Left lung (tissue), 14 donors: ENCODE measurements at places on chromosomes 7 and 10. TPM values are rescaled to one million over a fixed set of nuclear protein-coding genes. Genes with fewer than 3 reads are reported as not detected.

DNA sequence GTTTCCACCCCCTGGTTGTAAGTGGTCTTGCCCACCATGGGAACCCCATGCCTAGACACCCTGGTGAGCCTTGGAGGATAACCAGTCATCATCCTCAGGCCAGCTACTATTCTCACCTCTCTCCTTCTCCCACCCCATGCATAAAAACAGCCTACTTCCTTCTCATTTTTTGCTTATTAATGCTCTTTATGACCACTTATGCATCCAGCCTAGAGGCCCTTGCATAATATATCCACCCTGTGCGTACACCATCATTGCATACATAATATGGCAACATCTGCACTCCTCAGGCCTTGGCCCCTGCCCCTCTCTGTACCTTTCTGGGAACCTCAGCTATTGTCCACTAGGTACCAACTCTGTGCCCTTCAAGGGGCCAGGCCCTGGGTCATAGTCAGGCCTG is 91.0 kb downstream of the CDH23 start:
- no peak overlapping the region for H3K4me3 ChIP-seq
- DNase-seq = no peak
- H3K27me3 ChIP-seq = no peaks in the 10 kb centered on the region
- H3K27ac ChIP-seq = no peak overlapping the region
- no peaks in the 10 kb centered on the region for H3K36me3 ChIP-seq

GRCh38 chr10:58424176-58424575 is 39.0 kb downstream of the TFAM start:
- H3K36me3 ChIP-seq = no peaks in the 10 kb centered on the region
- no peak overlapping the region for H3K27ac ChIP-seq
- no peaks in the 10 kb centered on the region for H3K4me1 ChIP-seq
- no peak overlapping the region for H3K4me3 ChIP-seq
- no peaks in the 10 kb centered on the region for H3K27me3 ChIP-seq

GRCh38 chr10:59854571-59854970 is 51.8 kb downstream of the CCDC6 start:
- H3K27ac ChIP-seq = no peak overlapping the region
- H3K27me3 ChIP-seq = no peaks in the 10 kb centered on the region
- H3K4me1 ChIP-seq = peaks cover 11% of the 10 kb centered on the region
- H3K4me3 ChIP-seq = no peak overlapping the region

GRCh38 chr7:77653572-77653971 is 42.7 kb upstream of the RSBN1L start:
- H3K4me1 ChIP-seq = no peaks in the 10 kb centered on the region
- H3K36me3 ChIP-seq = no peaks in the 10 kb centered on the region
- H3K4me3 ChIP-seq = no peak overlapping the region
- no peaks in the 10 kb centered on the region for H3K27me3 ChIP-seq
- no peak for DNase-seq

DNA sequence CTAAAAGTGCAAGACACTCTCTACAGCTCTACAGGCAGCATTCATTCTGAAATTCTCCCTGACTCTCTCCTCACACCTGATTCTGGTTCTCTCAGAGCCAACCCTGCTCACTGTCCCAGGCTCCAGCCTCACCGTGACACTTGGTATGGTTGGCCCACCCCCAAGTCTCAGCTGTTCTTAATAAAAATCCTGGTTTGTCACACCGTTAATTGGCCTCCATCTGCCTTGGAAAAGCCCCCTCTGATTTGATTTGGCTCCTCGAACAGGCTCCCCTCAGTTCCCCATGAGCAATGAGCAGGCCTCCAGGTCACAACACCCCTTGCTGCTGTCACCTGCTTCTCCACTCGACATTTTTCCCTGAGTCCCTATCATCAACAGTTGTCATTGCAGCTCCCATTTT is 507.3 kb upstream of the AUTS2 start:
- H3K27me3 ChIP-seq = no peaks in the 10 kb centered on the region
- DNase-seq = no peak
- H3K4me3 ChIP-seq = no peak overlapping the region

GRCh38 chr7:157710396-157710795 is 373.6 kb downstream of the DNAJB6 start:
- H3K4me1 ChIP-seq = no peaks in the 10 kb centered on the region
- no peaks in the 10 kb centered on the region for H3K36me3 ChIP-seq
- no peak overlapping the region for H3K4me3 ChIP-seq
- peak; percentile 22 for DNase-seq
- no peaks in the 10 kb centered on the region for H3K27me3 ChIP-seq

- DNase-seq = no peak
- no peak overlapping the region for H3K27ac ChIP-seq
- H3K27me3 ChIP-seq = no peaks in the 10 kb centered on the region
- no peak overlapping the region for H3K4me3 ChIP-seq
These were observed 28.7 kb downstream of the ICA1 start for GRCh38 chr7:8232999-8233847.

DNA sequence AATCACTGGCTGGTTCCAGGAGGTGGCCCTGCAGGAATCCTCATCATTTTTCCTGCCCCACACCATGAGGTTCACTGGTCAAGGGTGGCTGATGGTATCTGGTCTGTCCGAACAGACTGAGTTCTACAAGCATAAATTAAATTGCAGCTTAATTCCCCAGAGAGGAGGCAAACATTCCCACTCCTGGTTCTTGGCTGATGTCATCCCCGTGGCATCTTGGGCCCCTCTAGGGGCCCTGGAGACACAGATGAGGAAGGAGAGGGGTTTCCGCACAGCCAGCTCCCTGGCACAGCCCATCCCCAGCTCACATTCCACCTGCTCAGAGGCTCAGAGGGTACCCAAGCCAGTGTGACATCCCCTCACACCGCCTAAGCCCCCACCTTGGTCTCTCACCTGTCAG is 5.3 kb upstream of the KLRG2 start:
- H3K4me3 ChIP-seq = no peak overlapping the region
- no peaks in the 10 kb centered on the region for H3K36me3 ChIP-seq

DNA sequence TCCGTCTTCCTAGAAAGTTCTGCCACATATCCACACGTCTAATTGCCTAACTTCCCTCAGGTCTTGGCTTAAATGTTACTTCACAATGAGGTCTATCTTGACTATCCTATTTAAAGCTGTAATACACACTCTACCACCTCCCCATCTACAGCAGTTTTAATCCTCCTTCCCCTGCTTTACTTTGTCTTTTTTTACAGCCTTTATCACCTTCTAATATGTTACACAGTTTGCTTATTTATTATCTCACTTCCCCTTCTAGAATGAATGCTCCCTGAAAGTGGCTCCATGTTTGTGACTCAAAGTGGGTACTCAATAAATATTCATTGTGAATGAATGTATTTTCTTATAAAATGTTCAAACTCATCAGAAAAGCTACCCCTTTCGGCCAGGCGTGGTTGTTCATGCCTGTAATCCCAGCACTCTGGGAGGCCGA is 13.6 kb upstream of the MICU1 start:
- no peaks in the 10 kb centered on the region for H3K4me1 ChIP-seq
- no peaks in the 10 kb centered on the region for H3K27me3 ChIP-seq
- no peaks in the 10 kb centered on the region for H3K36me3 ChIP-seq
- no peak for DNase-seq

GRCh38 chr10:569961-570627 is 119.4 kb downstream of the DIP2C start:
- no peak for DNase-seq
- no peaks in the 10 kb centered on the region for H3K27me3 ChIP-seq
- no peak overlapping the region for H3K4me3 ChIP-seq

- H3K4me1 ChIP-seq = no peaks in the 10 kb centered on the region
- H3K27me3 ChIP-seq = no peaks in the 10 kb centered on the region
- H3K4me3 ChIP-seq = no peak overlapping the region
- peaks cover 3% of the 10 kb centered on the region for H3K36me3 ChIP-seq
- H3K27ac ChIP-seq = no peak overlapping the region
These were observed 312.4 kb upstream of the CDC14C start for GRCh38 chr7:48611993-48612392.

DNA sequence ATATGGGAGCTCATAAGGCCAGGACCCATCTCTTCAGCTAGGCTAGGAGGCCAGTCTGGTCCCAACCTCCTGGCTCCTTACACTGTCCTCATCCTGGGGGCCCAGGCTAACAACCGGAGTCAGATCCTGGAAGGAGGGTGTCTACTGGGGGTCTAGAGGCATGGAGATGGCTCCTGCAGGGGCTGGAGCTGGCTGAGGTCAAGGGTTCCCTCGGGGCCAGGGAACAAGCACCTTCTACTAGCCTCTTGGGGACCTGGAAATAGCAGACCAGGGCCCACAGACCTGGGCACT is 37.2 kb downstream of the CLRN3 start:
- H3K27me3 ChIP-seq = no peaks in the 10 kb centered on the region
- H3K36me3 ChIP-seq = no peaks in the 10 kb centered on the region
- no peak overlapping the region for H3K4me3 ChIP-seq
- no peak overlapping the region for H3K27ac ChIP-seq
- no peaks in the 10 kb centered on the region for H3K4me1 ChIP-seq

- H3K4me1 ChIP-seq = no peaks in the 10 kb centered on the region
- no peak overlapping the region for H3K27ac ChIP-seq
- no peaks in the 10 kb centered on the region for H3K36me3 ChIP-seq
- no peaks in the 10 kb centered on the region for H3K27me3 ChIP-seq
These were observed 2.0 kb downstream of the CYP3A7 start for GRCh38 chr7:99733003-99733402.

DNA sequence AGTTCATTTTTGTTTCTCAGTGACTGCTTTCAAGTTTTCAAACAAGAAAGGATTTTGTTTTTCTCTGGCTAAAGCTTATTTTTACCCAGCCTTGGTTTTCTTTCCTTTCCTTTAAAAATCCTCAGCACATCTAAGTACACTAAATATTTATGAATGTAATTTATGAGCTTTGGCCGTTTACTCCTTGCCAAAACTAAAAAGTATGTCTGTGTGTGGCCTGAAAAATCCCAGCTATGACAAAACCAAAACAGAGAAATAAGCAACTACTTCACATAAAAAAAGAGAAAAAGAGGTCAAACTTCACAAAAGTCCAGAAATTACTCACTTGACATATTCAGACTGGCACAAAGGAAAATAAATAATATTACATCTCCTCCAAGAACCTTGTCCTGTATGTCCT is 365.1 kb upstream of the NFE2L3 start:
- H3K4me3 ChIP-seq = no peak overlapping the region
- H3K27ac ChIP-seq = no peak overlapping the region
- peaks cover 4% of the 10 kb centered on the region for H3K4me1 ChIP-seq
- no peaks in the 10 kb centered on the region for H3K36me3 ChIP-seq
- no peaks in the 10 kb centered on the region for H3K27me3 ChIP-seq
- DNase-seq = peak; percentile 39

GRCh38 chr10:6008497-6009142 is 31.3 kb upstream of the IL15RA start:
- H3K4me1 ChIP-seq = peaks cover under 1% of the 10 kb centered on the region
- no peaks in the 10 kb centered on the region for H3K27me3 ChIP-seq
- H3K36me3 ChIP-seq = no peaks in the 10 kb centered on the region
- peak overlapping the region; percentile 10 for H3K27ac ChIP-seq
- no peak overlapping the region for H3K4me3 ChIP-seq

DNA sequence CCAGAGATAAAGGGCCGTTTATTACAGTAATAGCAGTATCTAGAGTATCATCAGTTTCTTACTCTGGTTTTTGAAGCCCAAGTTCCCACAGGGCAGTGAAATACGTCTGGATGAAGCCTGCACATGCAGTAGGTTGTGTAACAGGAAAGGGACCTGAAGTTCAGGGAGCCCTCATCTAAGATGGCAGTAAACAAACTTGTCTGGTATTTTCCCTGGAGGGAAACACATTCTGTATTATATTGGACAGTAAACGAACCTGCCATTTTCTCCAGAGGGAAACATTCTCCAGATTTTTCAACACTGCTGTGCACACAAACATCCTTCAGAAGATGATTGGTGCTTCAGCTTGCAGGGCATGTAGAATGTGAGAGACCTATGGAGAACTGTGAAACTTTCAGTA is 189.9 kb downstream of the TFEC start:
- H3K27me3 ChIP-seq = no peaks in the 10 kb centered on the region
- H3K4me3 ChIP-seq = no peak overlapping the region
- no peak overlapping the region for H3K27ac ChIP-seq
- no peaks in the 10 kb centered on the region for H3K4me1 ChIP-seq
- H3K36me3 ChIP-seq = no peaks in the 10 kb centered on the region
- DNase-seq = no peak

DNA sequence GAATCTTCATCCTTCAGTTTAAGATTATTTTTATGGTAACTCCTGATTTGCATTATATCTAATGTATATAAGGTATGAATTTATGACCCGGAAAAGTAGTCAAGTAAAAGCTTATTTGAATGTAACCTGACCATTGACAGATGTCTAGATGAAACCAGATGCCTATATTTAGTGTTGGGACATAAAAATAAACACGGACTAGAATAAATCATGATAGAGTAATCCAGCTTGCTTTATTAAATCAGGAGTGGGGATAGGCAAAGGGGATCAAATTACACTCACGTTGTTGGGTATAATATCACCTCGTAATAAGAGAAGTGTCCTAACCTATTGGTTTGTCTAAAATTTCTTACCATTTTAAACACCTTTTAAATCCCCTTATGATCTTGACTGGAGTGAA is 244.6 kb downstream of the AGMO start:
- no peak overlapping the region for H3K4me3 ChIP-seq
- H3K27ac ChIP-seq = no peak overlapping the region
- no peak for DNase-seq
- H3K4me1 ChIP-seq = no peaks in the 10 kb centered on the region
- H3K36me3 ChIP-seq = no peaks in the 10 kb centered on the region

GRCh38 chr10:132904181-132904813 is 38.1 kb downstream of the CFAP46 start:
- peaks cover 27% of the 10 kb centered on the region for H3K27me3 ChIP-seq
- no peaks in the 10 kb centered on the region for H3K4me1 ChIP-seq
- DNase-seq = no peak
- no peak overlapping the region for H3K27ac ChIP-seq
- H3K4me3 ChIP-seq = no peak overlapping the region
- H3K36me3 ChIP-seq = no peaks in the 10 kb centered on the region

DNA sequence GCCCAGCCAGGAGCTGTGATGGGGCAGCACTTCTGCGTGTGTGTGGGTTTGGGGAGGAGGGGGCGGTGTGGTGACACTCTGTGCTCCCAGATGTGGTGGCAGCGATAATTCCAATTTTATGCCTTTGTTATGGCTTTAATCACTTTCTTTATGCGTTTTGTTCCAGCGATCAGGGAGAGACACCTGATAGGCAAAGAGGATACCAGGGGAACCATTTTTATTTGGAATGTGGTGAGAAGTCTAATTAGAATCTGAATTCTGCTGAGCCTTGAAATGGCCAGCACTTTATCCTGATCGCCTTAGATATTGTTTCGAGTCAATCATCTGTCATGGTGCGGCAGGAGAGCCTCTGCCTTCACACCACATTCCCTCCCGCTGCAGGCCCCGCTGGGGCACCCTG is 79.5 kb downstream of the HIF1AN start:
- no peak overlapping the region for H3K27ac ChIP-seq
- no peak for DNase-seq
- H3K36me3 ChIP-seq = no peaks in the 10 kb centered on the region
- no peak overlapping the region for H3K4me3 ChIP-seq
- no peaks in the 10 kb centered on the region for H3K4me1 ChIP-seq
- H3K27me3 ChIP-seq = no peaks in the 10 kb centered on the region

GRCh38 chr7:27526611-27527347 is 135.9 kb downstream of the HIBADH start:
- peaks cover 39% of the 10 kb centered on the region for H3K36me3 ChIP-seq
- no peak overlapping the region for H3K27ac ChIP-seq
- no peaks in the 10 kb centered on the region for H3K4me1 ChIP-seq
- H3K27me3 ChIP-seq = no peaks in the 10 kb centered on the region

The RGS10 gene
- 26.7 TPM for total RNA-seq

The CDC14C gene
- not detected for total RNA-seq

The SLC26A3 gene
- not detected for total RNA-seq

The ELFN1 gene
- total RNA-seq = 1.5 TPM

The PIK3CG gene
- total RNA-seq = 6.2 TPM

The ADIRF gene
- 47.9 TPM for total RNA-seq

The EBF3 gene
- not detected for total RNA-seq

The ZDHHC4 gene
- total RNA-seq = 60.2 TPM
